Stomach (tissue), 19 donors: ENCODE measurements at places on chromosomes 4 and X. TPM values are rescaled to one million over a fixed set of nuclear protein-coding genes. Genes with fewer than 3 reads are reported as not detected.

DNA sequence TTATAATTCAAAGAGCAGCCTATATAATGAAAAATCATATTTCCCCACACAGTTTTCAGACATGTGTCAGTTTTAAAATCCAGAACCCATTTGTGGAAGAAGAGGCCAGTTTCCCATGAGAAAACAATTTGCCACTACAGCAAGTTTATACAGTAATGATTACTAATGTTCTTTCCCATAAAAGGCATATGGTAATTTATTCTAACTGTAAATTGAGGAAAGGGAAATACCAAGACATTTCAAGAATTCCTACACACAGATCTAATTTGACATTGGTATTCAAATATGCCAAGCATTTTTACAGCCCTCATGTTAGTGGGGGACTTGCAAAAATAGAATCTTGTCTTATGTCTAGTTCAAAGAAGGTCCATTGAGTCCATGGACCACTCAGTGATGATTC is 1368.6 kb downstream of the FSTL5 start:
- DNase-seq, result no peak

GRCh38 chr4:102511830-102512605 is 10.9 kb downstream of the NFKB1 start:
- DNase-seq, result no peak

DNA sequence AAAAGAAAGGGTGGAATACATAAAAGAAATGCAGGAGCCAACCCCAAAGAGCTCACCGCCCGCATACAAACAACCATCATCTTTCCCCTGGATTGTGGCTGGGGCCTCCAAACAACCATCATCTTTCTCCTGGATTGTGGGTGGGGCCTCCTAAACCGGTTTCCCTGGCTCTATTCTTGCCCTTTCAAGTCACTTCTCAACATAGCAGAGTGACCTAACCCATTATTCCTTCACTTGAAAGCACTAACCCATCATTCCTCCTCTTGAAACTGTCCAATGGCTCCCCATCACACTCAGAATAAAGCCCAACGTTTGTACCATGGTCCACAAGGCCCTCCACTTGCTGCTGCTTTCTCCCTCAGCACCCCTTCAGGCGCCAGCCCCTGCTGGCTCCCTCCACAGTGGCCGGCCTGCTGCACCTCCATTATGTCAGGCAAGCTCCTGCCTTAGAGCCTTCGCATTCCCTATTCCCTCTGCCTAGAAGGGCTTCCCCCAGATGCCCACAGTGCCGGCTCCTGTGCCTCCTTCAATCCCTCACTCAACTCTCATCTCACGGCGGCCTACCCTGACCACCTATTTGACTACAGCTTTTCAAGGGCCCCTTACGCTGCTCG is 24.1 kb downstream of the SMIM43 start:
- DNase-seq, result no peak

GRCh38 chrX:154470434-154470833 is 8.6 kb downstream of the LAGE3 start:
- DNase-seq, result no peak

GRCh38 chrX:71606536-71607216 is 11.6 kb downstream of the CXCR3 start:
- no peak for DNase-seq

DNA sequence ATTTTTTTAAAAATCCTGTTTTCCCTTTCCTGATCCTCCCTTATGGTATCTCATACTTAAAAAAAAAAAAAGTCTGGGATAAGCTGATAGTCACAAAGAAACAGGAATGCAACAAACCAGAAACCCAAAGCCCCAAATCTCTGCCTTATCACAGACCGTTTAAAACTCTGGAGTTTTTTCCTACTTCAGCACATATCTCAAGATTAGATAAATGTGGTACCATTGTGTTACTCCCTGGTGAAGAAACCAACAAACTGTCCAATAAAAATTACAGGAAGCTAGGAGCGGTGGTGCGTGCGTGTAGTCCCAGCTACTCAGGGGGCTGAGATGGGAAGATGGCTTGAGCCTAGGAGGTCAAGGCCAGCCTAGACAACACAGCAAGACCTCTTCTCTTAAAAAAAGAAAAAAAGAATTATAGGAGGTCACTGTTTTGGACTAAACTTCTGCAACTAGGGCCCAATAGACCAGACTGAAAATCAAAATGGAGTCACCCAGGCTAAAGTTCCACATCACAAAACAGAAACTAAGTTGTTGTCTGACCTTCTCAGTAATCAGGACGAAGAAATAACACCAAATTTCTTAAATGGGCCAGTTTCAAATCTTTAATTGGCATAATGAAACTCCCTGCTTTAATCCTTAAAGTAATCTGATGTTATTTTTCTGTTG is 51.9 kb downstream of the RBM47 start:
- DNase-seq, result no peak

- DNase-seq, result no peak
Observed at GRCh38 chrX:135438734-135439043, 16.9 kb downstream of the SMIM10L2A start.

KIT gene
- polyA plus RNA-seq, result 3.8 TPM

HS6ST2 gene
- 0.31 TPM for polyA plus RNA-seq
